NCI-H187 (cell line): ENCODE measurements at places on chromosomes 6 and 20.

- DNase-seq = no peak
Measured at GRCh38 chr20:62642666-62643520, 590 bp downstream of the SLCO4A1 start.

DNA sequence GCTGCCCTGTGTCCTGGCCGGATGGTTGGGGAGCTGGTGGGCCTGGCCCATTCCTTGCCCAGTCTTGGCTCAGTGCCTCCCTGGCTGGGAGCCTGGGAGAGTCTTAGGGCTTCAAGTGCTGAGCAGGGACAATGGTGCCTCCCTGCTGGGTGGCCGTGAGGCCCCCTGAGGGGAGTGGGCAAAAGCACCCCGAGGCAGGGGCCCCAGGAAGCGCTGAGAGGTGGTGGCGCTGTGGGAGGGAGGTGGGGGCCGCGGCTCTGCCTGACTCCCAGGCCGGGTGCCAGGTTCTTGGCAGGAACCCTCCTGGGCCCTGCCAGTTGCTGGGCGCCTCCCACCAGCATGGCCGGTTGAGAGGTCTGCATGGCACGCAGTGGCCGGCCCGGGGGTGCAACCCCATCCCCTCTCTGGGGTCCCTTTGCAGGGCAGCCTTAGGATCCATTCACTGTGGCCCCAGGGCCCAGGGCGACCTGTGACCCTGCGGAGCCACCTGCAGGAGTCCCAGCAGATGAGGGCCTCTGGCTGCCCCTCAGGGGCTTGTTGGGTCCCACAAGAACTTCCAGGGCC lies 9.2 kb upstream of the RPS21 start:
- no peak for DNase-seq

GRCh38 chr20:8331740-8332412 lies 199.8 kb downstream of the PLCB1 start:
- DNase-seq = no peak

DNA sequence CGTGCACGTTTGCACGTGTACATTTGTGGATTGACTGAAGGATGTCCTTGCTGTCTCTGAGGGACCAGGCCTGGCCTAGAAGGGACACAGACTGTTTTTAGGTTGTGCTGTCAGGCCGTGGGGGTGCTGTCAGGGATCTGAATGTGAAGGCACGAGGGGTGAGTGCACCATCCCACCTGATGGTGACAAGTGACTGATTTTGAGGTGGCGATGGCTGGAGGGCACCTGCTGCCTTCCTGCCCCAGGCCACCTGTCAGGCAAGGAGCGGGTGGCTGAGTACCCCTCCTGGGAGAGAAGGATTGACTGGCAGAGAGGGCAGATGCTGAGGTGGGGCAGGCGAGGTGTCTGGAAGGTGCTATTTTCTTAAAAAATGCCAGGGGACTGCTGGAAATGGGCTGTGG lies 1.2 kb downstream of the RAB44 start:
- no peak for DNase-seq

- no peak for DNase-seq
Measured at GRCh38 chr6:31386977-31387376, 16.4 kb upstream of the MICA start.

- no peak for DNase-seq
Measured at GRCh38 chr6:144283646-144284477, 1.3 kb upstream of the UTRN start.

DNA sequence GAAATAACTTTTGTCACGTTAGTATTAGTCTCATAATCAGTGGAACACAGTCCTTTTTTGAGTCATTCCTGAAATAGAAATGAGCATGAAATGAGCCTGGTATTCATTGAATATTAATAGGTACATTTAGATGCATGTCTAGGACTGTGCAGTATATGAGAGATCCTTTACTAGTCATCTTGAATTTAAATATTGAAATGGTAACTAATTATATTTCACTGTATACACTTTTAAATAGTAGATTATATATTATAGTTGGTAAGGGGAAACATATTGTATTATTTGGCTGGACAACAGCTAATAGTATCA lies 59.4 kb downstream of the RSPO3 start:
- no peak for DNase-seq

- DNase-seq = no peak
Measured at GRCh38 chr6:17144016-17144415, 42.2 kb downstream of the STMND1 start.

DNA sequence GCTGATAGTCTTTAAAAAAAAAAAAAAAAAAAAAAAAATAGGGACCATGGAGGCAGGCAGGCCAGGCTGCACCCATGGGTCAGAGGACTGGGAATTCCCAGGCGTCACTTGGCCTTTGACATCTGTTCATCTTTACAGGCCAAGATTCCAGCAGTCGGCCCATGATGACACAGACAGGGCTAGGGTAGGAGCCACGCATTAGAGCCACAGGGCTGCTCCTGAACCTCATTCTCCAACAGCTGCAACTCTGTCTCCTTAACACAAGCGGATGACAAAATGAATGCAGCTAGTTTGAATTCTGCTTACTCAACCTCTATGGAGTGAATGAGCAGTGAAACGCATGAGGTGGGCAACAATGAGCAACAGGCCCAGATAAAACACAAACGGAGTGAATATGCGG lies 126.4 kb downstream of the LY86 start:
- DNase-seq = no peak

DNA sequence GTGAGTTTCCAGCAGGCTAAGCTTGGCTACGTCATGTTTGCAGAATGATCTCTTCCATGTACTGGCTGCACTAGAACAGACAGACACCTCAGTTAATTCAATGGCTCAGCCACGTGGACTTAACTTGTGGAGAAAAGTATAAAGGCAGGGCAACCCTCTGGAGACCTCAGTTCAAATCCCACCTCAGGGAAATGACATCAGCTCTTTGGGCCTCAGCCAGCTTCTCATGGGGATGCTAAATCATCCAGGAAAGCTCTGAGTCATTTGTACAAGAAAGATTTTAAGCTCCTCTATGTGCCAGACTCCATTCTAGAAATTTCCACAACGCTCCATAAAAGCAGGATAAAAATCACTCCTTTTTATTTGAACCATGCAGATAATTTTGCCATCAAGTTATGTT lies 128.5 kb upstream of the SALL4 start:
- DNase-seq = no peak

DNA sequence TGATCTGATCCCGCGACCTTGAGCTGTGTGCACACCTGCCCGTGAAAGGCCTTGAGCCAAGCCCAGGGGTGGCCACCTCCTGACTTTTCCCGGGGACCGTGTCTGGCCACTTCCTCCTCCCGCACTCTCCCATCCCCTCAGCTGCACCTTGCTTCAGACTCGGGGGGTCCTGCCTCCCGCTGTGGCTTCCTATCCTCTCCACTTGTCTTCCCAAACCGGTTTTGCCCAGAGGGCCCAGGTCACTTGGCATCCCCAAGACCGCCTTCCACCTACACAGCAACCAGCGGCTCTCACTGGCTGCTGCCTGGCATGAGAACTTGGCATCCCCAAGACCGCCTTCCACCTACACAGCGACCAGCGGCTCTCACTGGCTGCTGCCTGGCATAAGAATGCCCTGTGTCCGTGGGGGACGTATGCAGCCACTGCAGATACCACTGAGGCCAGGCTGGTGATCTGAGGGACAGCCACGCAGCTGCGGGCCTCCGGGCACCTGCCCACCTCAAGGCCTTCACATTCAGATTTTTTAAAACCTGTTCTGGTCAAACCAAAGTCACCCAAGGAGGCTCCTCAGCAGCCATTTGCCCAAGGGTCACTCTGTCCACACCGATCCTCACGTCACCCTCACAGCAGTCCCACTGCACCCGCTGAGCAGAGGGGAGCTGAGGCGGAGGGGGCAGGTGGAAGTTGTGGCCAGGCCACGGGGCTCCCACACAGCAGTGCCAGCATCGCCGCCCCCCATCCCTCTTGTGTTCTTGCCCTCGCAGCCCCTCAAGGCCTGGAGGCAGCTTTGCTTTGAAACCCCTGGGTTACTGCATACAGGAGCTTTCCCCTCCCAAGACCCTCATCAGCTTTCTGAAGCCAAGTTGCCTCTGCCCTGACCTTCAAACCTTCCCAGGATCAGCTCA lies 245.5 kb downstream of the TAF4 start:
- DNase-seq = no peak

DNA sequence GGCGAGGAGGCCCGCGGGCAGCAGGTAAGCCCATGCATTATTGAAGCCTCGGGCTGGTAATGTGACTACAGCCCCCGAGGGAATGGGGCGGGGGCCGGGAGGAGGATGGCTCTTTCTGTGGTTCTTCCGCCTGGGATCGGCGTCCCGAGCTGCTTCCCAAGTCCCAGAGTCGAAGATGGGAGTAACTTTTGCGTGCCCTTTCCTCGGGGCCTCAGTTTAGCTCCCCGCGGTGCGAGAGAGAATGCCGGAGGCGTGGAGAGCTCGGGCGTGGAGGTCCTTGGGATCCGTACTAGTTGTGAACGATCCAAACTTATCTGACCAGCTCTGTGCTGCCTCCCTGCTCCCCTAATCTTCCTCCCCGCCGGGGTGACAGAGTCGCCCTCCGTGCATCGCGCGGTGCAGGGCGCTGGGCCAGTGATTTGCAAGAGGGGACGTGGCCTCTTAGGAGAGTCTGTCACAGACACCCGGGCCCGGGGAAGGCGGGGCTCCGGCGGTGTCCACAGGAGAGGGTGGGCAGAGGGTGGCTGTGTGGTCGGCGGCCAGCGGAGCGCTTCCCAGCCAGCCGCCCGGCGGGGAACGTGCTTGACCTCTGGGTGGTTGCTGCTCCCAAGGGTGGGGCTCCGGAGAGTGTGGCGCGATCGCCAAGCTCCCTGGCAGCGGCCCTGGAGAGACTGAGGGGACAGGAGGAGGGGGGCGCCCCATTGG lies 815 bp downstream of the UTRN start:
- no peak for DNase-seq

- no peak for DNase-seq
Measured at GRCh38 chr20:4791121-4791520, 69.4 kb downstream of the PRND start.

- no peak for DNase-seq
Measured at GRCh38 chr20:61662968-61663331, 402.7 kb downstream of the TAF4 start.
